ENCODE measurements at places on chromosomes 16 and 17.

- DNase-seq, result no peak
Measured at GRCh38 chr16:20812510-20812909, 6.2 kb downstream of the REXO5 start.

DNA sequence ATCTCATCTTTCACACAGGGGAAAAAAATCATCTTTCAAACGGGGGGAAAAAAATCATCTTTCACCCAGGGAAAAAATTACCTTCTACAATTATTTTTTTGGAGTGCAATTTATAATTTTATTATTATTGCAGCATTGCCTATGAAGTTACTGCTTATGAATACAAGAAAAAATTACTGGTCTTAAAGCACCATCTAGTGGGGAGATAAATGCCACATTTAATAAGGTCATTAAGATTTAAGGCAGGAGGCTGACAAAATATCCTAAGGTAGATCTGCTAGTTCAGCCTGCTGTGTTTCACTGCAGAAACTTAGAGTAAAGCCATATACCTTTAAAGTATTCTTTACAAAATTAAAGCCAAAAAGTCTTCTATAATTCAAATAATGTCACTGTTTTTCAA is 13.7 kb downstream of the SHCBP1 start:
- DNase-seq, result peak; percentile 76

DNA sequence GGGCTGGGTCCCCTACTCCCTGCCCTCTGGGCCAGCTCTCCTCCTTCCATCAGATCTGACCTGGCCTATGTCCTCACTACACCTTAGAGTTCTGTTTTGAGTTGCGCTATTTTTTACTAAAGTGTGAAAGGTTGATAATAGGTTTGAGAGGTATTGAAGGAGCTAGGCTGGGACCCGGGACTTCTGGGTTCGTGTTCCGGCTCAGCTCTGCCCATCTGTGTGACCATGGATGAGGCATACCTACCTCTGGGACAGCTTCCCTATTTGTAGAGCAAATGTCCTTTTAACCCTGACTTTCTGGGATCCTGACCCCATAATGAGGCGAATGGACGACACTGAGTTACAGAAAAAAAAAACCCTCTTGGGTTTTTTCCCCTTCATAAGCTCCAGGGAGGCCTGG is 36.0 kb downstream of the IL21R start:
- DNase-seq, result no peak

- no peak for DNase-seq
Measured at GRCh38 chr16:51419768-51420167, 268.7 kb upstream of the SALL1 start.

DNA sequence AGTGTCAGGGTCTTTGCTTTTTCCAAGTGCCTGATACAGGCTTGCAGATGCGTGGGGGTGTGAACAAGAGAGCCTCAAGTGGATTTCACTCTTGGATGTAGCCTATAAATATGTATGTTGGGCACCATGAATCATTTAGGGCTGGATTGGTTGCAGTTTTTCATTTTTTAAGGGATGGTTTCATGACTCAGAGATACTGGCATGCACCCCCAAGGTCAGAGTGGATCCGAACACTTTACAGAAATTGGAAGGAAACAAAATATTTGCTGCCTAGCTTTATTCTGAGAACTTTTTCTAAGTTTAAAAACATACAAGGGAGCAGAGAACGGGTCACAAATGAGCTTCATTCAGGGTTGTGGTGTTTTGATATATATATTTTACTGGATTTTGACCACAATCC is 436.8 kb upstream of the ERCC4 start:
- DNase-seq, result no peak

DNA sequence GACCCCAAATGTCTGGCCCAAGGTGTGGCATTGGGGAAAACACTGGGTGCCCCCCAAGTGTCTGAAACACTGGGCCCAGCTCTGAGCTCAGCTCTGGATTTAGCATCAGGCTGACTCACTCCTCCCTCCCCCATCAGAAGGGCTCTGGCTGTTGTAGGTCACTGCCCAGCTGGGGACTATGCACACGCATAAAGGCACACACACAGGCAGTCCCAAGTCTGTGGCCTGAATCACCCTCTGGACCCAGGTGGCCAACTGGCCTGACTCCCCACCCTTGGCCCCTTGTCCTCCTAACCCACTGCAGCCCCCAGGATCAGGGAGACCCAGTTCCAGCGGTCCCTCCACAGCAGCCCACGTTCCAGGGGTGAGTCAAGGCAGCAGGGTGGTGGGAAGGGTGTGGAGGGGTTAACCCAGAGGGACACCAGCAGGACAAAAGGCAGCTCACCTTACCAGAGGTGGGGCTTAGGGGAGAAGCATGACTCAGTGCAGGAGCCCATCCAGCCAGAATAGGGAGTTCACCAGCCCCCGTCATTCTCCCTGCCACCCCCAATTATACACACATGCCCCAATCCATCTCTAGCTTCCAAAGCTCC is 47.0 kb downstream of the MYO18A start:
- DNase-seq, result peak; percentile 89

GRCh38 chr16:70410734-70411133 is 28.2 kb downstream of the ST3GAL2 start:
- DNase-seq, result no peak

- DNase-seq, result peak; percentile 55
Measured at GRCh38 chr17:42774066-42774745, 957 bp downstream of the VPS25 start.

DNA sequence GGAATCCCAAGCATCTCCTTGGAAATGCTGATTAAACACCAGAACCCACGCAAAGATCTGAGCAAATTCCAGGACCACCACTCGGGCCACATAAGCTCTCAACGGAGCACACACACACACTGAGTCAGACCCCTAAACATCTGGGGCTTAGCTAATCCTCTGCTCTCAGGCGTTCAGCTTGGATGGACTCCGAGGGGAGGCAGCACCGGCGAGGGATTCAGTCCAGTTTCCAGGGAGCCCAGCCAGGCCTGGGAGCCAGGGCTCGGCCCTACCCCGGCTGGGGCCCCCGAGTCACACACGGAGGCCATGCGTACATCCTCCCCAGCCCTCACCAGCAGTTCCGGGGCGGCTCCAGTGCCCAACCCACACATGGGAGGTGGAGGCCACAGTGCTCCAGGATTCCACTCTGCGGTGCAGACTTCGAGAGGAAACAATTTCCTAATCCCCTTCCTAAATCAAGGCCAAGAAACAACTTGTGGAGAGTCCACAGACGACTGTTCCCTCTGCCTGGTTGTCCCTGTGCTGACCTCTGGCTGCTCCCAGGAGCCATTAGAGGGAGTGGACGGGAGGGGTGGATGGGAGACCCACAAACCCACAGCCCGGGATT is 70.5 kb downstream of the GAS7 start:
- DNase-seq, result peak; percentile 99

- DNase-seq, result peak; percentile 98
Measured at GRCh38 chr17:67491009-67491680, 114.1 kb downstream of the PITPNC1 start.

DNA sequence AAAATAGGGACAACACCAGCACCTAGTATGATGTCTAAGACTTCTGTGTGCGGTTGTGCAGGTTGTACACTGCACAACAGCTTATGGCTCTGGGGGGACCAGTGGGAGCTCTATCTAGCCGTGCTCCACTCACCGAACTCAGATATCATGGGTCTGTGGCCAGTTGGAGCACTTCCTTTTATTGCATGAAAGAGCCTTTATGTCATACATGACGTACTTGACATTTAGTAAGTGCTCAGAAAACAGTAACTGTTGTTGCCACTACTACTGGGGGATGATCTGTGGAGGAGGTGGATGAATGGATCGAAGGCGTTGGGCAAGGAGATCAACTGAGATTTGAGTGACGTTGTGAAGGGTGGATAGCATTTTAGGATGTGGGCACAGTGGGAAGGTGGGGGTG is 368.8 kb downstream of the SNX29 start:
- DNase-seq, result no peak

DNA sequence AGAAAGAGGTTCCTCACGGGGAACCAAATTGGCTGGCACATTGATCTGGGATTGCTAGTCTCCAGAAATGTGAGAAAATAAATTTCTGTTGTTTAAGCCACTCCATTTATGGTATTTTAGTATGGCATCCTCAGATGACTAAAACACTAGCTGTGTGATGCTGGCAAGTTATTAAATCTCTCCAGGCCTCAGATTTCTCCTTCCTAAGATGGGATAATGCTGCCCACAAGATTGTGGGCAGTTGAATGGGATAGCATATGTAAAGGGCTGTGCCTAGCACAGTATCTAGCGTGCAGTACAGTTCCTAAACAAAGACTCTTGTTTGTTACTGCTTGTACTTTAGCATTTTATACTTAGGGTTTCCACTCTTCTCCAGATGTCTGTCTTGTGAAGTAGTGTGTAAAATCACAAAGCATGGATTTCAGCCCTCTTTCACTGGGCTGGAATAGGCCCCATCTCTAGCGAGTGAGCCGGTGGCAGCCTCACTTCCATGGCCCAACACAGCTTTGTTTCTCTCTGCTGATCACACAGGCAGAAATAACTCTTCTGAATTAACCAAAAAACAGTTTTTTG is 38.2 kb upstream of the PHAF1 start:
- no peak for DNase-seq

DNA sequence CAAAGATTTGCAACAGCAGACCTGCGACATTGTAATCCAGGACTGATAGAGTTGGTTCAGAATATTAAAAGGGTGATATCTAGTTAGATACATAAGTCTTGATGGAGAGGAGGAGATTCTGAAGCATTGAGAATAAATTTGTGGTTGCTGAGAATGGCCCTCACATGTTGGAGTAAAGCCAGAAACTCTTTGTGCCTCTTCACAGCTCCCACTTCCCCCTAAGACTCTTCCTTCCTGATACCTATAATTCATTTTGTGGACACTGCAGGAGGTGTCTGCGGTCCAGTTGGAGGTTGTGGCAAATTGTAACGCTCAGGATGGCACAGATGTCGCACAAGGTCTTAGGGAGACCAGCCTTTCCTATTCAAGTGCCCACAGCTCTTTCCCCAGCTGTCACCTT is 17.5 kb downstream of the WWOX start:
- no peak for DNase-seq

GRCh38 chr17:16214190-16215001 is 938 bp downstream of the NCOR1 start:
- DNase-seq, result peak; percentile 11

DNA sequence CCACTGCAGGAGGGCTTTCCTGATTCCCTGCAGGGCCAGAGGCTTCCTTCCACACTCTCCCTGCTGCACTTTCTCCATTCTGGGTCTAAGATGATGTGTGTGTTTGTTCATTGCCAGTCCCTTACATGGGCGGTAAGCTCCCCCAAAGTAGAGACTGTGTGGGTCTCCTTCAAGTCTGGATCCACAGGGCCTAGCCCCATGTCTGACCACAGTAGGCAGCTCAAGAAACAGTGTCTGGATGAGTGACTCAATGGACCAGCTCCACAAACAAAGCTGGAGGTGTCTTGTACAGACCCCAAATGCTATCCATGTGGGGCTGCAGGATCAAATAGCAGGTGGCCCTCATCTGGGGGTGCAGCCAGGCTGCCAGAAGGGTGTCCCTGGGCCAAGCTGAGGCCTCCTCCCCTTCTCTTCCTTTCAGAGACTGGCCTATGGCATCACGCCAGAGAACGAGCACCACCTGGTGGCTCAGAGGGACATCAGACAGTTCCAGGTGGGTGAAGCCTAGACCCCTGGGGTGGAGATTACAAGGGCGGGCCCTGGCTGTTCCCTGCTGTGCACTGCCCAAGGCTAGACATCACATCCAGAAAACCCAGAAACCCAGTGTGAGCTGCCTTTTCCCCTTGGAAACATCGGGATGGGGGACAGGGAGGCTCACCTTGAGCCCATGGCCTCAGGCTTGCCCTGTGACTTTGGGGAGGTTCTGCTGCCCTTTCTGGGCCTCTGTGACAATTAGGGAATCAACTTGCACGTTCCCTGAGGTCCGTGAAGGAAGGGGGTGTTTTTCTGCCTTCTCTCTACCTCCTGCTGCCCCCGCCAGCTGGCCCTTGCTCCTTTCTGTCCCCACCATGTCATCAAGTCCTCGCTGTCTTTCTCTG is 45.9 kb downstream of the SLC6A2 start:
- peak; percentile 26 for DNase-seq

DNA sequence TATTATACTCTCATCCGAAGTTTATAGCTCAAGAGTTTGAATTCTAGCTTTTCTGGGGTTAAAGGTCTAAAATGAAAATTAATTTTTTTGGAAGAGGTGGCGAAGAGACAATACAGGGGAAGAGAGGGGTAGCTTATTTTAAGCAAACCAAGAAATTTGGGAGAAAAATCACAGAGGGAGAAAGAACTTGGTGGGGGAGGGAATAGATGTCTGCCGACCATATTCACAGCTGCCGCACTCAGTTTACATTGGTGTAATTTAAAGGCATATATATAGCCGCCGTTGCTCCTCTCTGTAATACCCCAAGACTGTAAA is 6.5 kb upstream of the ZFHX3 start:
- no peak for DNase-seq

DNA sequence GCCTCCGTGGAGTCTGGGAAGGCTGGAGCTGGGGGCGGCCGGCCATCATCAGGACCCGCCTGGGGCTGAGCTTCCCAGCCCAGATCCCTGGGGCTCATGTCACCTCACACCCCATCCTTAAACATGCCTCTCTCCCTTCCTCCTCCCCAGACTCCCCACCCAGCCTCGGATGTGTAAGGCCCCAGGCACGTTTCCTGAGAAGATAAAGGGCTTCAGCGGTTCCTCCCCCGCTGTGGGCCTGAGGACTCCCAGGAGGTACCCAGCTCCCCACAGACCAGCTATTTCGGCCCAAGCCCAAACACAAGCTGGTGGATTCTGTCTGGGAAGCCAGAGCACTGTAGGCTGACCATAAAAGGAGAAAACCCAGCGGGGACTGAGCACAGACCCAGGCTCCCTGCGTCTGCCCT is 49.2 kb downstream of the MYH11 start:
- peak; percentile 45 for DNase-seq

Data from IMR-90 (cell line).